ENCODE measurements at places on chromosomes 3 and 15.

DNA sequence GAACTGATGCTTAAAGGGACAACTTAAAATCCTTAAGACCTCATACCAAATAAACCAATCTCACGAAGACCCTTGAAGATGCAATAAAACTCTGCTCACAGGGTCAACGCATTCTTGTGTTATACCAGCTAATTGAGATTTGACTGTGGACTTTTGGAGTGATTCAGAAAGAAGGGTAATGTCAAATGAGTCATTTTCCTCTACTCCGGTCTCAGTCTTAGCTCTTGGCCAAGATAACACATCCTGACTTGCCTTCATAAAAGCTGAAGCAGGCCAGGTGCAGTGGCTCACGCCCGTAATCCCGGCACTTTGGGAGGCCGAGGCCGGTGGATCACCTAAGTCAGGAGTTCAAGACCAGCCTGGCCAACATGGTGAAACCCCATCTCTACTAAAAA, 3.8 kb downstream of the PKM start:
- peak; percentile 84 for DNase-seq

DNA sequence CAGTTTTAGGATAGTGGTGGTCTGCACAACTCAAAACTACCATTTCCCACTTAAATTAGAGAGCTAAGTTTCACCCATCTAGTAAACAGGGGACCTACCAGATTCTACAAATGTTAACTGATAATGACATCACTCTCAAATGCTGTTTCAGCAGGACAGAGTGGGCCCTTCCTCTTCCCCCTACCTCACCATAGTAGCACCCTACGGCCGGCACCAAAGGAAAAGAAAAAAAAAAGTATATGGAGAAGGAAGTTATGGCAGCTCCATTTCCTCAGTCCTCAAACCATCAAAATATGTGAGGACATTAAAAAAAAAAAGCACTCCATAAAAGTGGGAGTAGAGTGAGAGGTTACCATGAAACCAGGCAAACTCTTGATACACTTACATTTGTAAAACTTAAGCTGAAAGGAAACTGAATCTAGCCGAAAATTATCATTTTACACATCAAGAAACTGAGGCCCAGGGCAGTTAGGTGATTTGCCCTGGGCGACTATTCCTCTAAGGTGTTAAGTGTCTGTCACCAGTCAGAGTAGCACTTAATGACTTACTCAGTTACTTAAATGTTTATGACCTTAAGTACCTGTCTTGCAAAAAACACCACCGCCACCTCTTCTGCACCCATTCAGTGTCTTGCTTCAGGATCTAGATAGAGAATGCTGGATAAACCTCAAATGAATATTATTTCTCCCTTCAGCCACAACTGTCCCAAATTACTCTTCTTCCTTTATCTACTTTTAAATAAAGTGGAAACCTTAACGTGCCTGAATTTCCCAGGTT, 2.7 kb downstream of the MSL2 start:
- DNase-seq: peak; percentile 22

DNA sequence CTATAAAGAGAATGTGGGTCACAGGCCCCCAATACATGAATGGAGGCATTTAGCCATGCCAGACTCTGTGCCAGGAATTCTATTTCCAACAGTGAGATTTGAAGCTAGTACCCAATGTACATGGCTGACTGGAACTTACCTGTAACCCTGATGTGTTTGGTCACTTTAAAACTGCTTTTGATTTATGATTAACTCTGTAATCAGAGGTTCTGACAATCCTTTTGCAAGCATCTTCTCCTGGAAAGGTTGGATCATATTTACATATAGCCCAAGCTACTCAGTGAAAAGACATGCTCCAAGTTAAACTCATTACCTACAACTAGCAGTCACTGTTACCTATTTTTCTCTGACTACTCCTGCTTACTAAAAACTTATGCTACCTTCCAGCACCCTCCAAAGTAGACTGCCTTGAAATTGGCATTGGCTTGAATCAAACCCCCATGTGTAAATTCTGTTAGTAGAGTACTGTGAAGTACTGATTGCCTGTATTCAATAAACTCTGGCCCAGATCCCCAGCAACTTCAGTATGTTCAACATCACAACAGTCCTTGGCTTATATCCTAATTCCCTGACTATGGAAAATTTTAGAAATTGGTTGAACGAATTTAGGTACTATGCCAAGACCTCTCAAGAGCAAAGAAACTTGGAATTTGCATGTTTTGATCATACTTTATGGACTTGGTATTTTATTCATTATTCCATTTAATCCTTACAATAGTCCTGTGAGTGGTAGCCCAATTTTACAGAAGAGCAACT, 665.6 kb upstream of the NECTIN3 start:
- DNase-seq: no peak

DNA sequence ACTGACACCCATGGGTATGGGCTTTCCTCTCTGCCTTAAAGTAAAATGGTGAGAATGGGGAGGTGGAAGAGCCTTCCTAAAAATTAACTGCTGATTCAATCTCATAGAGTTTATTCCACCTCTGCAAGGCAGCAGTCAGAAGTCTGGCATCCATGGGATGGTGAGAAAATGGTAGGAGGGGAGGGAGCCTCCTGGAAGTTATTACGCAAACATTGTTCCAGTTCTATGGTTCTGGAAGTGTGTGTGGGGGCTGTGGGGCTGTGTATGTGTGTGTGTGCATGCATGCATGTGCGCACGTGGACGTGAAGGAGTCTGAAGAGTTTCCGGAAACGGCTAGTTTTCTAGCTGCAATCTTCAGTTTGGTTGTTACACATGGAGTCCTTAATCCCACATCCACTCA, 177.6 kb downstream of the KCNAB1 start:
- no peak for DNase-seq

Data from PC-3 (cell line).